ENCODE measurements at places on chromosomes 12 and 14.
A peak's percentile ranks its signal among the peaks of the same experiment; 100 is the strongest.

DNA sequence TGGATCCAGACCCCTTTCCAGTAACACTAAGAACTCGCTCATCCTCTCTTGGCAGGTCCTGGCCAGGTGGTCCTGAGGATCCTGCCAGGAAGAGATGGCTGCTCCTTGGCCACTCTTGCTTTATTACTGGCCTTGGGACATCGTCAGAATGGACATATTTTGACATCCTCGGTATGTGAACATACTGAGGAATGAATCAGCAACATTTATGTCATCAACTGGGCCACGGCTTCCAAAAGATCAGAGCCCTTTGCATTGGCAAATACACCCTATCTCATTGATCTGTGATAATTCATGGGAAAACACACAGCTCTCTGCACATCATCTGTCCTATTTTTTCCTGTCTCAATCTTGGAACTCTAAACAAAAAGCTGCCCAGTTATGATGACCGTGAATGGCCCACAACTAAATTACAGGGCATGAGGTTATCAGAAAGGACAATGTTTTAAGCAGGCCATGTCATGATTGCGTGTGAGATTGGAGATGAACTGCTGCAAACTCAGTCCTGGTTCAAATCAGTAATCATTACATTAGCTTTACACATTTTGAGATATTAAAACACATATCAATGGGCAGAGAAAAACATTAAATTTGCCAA is 1325.8 kb downstream of the AACS start:
- peak; percentile 35 for DNase-seq

DNA sequence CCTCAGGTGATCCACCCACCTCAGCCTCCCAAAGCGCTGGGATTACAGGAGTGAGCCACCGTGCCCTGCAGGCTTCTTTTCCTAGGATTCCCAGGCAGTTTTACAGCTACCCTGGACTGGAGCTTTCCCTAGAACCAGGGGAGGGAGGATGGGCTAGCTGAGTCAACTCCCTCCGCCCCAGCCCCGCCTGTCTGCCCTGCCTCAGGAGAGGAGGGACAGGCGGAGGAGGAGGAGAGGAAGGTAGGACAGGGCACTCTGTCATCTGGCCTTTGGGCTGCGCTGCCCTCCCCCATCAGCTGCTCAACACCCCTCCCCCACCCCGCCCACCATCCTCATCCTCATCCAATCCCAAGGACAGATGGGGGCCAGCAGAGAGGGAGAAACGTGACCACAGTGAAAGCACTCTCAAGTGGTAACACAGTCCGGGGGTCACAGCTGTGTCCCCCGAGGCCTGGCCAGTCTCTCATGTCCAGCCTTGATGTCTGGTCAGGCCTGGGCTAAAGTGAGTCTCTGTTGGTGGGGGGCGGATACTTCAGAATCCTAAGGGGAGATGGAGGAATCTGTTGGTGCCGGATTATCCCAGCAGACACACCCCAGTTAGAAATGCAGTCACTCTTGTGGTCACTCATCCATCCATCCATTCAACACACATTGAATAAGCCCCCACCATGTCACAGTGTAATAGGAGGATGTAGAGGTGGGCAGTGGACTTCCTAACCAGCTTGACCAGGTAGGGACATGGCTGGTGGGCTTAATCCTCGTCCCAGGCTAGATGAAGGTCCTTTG is 12.3 kb downstream of the FIGNL2 start:
- DNase-seq: no peak

DNA sequence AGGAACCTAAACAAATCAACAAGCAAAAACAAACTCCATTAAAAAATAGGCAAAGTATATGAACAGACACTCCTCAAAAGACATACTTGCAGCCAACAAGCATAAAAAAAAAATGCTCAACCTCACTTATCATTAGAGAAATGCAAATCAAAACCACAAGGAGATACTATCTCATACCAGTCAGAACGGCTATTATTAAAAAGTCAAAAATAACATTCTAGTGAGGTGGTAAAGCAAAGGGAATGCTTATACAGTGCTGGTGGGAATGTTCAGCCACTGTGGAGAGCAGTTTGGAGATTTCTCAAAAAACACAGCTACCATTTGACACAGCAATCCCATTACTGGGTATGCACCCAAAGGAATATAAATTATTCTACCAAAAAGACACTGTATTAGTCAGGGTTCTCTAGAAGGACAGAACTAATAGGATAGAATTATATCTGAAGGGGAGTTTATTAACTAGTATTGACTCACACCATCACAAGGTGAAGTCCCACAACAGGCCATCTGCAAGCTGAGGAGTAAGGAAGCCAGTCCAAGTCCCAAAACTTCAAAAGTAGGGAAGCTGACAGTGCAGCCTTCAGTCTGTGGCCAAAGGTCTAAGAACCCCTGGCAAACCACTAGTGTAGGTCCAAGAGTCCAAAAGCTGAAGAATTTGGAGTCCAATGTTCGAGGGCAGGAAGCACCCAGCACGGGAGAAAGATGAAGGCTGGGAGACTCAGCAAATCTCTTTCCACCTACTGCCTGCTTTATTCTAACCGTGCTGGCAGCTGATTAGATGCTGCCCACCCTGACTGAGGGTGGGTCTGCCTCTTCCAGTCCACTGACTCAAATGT is 101.6 kb upstream of the KRAS start:
- DNase-seq: no peak

DNA sequence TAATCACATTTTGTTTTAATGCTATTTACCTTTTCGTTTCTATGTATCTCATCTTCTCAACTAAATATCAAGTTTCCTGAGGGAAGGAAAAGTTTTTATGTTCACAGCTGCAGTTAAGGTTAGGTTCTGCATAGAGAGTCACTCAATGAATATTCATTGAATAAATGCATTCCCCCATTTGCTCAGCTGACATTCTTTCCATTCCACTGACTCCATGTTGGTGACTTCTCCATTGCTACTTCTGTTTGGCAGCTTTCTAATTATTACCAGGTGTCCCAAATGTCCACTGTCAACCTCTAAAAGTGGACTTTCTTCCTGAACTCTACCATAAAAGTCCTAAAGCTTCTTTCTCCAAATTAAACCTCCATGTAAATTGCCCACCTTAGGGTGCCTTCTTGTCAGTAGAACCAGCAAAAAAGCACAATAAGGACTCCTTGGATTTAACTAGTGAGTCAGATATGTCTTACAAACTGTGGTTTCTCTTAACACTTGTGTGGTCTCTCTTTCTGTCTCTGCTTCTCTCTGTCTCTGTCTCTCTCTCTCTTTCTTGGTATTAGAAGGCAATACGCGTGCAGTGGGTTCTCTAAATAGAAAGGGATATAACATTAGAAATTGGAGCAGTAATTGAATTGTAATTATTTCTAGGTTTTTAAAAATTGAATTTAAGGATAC is 85.9 kb downstream of the TMEM117 start:
- peak; percentile 5 for DNase-seq

- no peak for DNase-seq
These were observed 112.9 kb downstream of the DAAM1 start for GRCh38 chr14:59301354-59301753.

- no peak for DNase-seq
These were observed 21.2 kb upstream of the DLGAP5 start for GRCh38 chr14:55212634-55213033.

DNA sequence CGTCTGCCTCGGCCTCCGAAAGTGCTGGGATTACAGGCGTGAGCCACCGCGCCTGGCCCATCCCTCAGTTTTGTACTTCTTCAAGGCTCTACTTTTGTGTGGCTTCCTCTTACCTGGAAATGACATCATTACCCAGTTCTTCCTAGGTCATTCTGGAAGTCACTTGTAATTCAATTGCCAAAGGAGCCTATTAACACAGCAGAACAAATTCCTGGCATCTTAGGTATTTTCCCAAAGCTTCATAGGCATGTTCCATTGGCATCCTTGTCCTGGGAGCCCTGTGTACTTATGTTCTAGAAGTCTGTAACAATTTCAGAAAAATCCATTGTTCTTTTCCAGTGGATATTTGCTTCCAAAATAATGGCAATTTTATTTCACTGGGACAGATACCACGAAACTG is 60.6 kb downstream of the DAAM1 start:
- DNase-seq: no peak

- DNase-seq: no peak
These were observed 3.2 kb downstream of the PLEKHD1 start for GRCh38 chr14:69487771-69488170.

- DNase-seq: no peak
These were observed 256.7 kb upstream of the PLEKHG7 start for GRCh38 chr12:92446083-92446460.

GRCh38 chr14:100290607-100291304 is 15.5 kb downstream of the SLC25A29 start:
- DNase-seq: no peak

- DNase-seq: no peak
These were observed 103.9 kb downstream of the ZFP36L1 start for GRCh38 chr14:68688872-68689371.

DNA sequence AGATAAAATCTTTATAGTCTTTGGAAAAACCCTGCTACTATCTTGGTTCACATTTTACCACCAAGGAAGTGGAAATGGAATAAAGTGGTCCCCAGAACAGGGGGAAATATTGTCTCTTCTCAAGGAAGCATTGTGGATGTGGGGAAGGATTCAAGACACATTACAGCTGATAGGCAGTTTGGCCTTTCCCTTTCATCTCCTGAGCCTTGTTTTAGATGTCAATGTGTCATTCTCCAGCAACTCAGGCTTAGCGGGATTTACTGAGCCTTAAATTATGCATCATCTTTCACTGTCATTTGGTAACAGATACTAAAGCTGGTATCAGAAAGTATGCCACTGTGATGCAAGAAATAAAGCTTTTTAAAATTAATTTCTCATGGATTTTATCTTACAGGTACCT is 136.2 kb downstream of the STXBP6 start:
- no peak for DNase-seq

GRCh38 chr12:122963941-122964265 is 2.4 kb downstream of the ABCB9 start:
- no peak for DNase-seq

- DNase-seq: no peak
These were observed 850 bp upstream of the ZNF385A start for GRCh38 chr12:54385251-54385914.

DNA sequence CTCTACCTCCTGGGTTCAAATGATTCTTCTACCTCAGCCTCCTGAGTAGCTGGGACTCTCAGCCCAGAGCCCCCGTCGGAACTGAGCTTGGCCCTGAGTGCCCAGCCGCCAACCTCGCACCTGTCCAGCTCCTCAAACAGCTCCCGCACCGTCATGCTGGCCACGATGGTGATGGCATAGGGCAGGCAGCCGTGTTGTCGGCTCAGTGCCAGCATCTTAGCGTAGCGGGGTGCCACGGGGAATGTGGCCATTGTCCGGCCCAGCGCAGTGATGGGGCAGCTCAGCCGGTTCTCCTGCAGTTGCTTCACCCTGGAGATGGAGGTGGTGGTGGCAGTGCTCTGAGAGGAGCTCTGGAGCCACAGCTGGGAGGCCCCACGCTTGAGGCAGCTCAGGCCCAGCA is 32.4 kb downstream of the DHX37 start:
- no peak for DNase-seq

DNA sequence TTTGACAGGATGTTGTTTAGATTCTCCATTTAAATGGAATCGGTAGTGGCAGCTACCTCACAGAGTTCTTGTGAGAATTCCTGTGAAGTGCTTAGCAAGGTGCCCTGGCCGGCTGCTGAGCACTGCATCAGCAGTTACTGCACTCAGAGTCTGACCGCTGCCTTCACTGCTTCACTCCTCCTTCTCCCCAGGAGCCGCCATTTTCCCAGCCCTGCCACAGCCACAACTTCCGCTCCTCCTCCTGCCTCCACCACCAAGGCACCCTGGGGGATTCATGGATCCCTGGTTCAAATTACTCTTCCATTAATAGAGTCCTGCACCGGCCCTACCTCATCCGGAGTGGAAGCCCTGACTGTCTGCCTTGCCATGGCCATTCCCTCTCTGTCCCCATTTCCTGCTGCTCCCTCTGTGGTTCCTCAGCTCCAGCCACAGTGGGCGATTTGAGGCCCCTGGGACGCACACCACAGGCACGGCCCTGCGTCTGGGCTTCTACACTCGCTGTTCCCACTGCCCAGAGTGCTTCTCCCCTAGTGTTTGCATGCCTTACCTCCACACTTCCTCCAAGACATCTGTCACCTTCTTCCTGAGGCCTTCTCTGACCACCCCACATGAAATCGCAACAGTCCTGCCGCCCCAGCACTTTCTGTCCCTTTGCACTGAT is 210.3 kb downstream of the IPO8 start:
- DNase-seq: no peak

DNA sequence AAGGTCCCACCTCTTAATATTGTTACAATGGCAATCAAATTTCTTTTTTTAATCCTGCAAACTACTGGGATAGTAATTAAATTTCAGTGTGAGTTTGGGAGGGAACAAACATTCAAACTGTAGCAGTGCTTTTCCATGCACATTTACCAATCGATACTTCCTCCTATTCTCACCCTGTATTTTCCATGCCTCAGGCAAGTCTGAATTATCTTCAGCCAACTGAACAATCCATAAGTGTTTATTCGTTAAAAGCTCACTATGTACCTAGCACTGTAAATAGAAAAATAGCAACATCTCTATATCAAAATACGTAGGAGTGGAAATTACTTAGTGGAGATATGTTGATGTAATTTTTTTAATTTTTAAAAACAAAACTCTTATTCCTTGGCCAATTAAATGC is 43.5 kb downstream of the CCDC177 start:
- DNase-seq: no peak

- DNase-seq: peak; percentile 5
These were observed 87.6 kb downstream of the SEC23A start for GRCh38 chr14:39015360-39015961.

GRCh38 chr12:31845613-31846322 is 113.4 kb upstream of the RESF1 start:
- DNase-seq: no peak

GRCh38 chr12:75642226-75642625 is 130.8 kb upstream of the KRR1 start:
- DNase-seq: no peak

- DNase-seq: peak; percentile 56
These were observed 11.8 kb upstream of the TTC7B start for GRCh38 chr14:90827919-90828610.

- no peak for DNase-seq
These were observed 66.7 kb downstream of the AACS start for GRCh38 chr12:125131958-125132357.

DNA sequence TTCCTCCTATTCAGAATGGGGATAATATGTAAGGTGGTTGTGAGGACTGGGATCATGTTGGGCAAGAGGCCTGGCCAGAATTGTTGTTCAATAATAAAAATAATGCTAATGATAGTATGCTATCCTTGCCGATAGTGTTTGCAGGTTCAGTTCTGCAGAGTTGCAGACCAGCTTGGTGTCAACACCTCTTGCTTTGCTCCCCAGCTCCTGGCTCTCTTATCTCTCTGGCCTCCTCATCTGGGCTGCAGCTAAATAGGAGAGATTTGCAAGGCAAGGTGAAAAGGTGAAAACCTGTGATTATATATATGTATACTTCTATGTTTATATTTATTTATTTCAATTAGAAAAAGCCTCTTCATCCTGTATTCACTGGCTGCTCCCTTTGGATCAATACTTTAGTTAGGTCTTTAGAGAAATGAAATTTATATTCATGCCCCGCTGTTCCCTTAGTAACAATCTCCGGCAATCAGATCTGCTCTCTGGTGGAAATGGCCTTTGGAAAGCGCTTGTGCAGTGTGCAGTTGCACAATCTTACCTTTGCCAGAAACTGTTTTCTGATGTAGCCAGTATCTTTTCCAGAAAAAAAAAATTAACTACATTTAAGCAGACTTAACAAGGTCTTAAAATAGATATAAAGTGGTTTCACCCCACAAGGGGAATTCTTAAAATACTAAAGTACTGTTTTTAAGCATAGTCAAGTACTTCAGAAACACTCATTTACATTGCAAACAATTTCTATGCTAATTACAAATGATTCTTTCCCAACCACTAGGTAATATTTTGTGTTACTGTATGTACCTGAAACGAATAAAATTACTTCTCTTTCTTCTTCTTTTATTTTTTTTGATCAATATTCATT is 19.1 kb upstream of the ACVR1B start:
- no peak for DNase-seq
